Stimulated activated CD8-positive, alpha-beta memory T cell treated with anti-CD3 and anti-CD28 coated beads, Interleukin-7, amount 100 ng/mL, for 4 hours (primary cell): ENCODE measurements at places on chromosomes 12 and 14.

DNA sequence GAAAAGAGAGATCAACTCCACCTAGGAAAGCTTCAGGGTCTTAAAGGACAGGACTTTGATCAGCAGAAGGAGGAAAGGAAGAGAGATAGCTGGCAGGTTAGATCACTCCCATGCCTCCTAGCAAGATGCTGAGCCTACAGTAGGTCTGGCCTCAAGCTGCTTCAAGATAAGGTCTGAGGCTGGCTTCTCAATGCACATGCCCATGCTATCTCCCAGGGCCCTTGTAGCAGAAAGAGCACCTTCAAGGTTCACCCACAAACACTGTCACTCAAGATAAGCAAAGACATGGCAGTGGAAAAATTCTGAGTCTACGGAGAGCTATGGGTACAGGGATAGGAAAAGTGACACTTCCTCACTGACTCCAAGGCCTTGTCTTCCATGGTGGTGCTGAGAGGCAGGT lies 14.3 kb downstream of the REM2 start:
- no peak for DNase-seq

GRCh38 chr12:124402248-124403066 lies 107.6 kb downstream of the RFLNA start:
- no peak for DNase-seq

DNA sequence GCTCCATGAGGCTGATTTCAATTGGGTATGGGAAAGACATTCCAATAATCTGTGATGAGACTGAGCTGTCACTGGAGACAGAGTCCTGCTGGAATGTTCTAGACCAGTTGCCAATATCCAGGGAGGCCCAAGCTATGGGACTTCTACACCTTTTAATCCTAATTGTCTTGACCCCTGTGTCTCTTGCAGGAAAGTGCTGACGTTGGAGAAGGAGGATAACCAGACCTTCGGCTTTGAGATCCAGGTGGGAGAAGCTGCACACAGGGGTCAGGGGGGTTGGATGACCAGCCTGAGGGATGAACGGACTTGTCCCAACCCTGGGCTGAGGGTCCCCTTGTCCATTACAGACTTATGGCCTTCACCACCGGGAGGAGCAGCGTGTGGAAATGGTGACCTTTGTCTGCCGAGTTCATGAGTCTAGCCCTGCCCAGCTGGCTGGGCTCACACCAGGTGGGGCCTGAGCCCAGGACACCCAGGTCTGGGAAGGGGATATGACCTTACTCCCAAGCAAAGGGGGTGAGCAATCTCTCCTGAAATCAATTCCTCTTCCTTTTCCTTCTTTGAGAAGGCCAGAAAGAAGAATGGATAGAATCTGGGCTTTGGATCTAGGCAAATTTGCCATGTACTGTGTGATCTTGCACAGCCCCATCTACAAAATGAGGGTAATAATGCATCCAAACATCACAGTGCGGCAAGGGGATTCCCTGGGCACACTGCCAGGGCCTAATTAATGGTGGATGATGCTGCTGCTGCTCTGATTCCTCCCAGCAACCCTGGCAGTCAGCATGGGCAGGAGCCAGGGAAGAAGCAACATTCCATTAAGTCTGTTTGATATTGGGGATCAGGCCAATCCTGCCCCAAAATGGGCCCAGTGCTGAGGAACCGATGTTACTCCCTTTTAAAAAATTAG lies 4.2 kb downstream of the TAMALIN start:
- no peak for DNase-seq

GRCh38 chr12:132314516-132315233 lies 14.7 kb downstream of the GALNT9 start:
- DNase-seq: no peak

- no peak for DNase-seq
Observed at GRCh38 chr12:71727958-71728357, 26.7 kb upstream of the RAB21 start.

DNA sequence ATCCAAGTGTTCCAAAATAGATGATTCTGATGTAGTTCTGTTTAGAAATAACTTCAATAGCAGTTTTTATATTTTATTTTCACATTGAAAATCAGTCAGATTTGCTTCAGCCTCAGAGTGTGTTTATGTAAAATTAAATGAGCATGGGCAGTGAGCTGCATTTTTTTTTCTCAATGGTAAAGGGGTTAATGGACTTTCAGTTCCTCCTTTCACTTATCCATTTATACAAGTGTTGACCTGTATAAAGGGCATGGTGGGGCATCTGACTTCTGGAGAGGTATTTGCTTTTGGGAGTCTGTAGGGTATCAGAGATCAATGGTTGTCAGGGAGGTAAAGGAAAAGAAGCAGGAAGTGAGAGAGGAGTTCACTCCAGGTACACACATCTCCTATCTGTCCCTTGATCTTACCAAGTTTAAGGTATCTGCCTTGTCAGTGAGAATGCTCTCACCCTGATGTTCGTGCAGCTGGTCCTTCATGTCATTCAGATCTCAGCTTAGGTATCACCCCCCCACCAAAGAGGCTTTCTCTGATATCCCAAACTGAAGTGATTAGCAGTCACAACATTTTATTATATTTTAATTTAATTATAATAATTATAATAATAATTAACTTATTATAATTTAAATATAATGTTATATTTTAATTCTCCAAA lies 181.6 kb upstream of the LMNTD1 start:
- no peak for DNase-seq

- no peak for DNase-seq
Observed at GRCh38 chr14:76937181-76938091, 91.1 kb downstream of the IRF2BPL start.

GRCh38 chr12:26335651-26336050 lies 140.3 kb downstream of the SSPN start:
- no peak for DNase-seq

DNA sequence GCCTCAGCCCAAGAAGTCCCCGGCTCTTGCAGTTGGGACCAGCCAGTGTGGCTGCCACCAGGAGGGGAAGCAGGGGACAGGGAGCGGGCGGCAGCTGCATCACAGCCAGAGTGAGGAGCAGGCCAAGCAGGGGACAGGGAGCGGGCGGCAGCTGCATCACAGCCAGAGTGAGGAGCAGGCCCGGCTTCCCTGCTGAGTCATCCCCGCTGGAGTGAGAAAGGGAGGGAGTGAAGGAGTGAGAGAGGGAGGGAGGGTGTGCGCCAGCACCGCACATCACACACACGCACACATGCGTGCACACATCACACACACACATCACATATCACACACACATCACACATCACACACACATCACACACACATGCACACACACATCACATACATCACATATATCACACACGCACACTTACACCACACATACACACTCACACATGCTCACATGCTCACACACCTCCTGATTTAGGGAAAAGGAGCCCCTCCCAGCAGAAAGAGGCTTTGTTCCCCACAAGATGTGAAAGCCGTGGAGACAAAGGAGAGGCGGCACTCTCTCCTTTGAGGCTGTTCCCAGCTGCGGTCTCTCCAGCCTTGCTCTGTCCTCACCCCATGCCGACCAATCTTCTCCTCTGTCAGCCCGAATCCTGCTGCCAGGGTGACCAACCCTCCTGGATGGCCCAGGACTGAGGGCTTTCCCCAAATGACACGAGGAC lies 16.7 kb upstream of the ZDHHC22 start:
- no peak for DNase-seq

GRCh38 chr12:6171409-6172015 lies 28.7 kb upstream of the CD9 start:
- no peak for DNase-seq

GRCh38 chr14:60926002-60926401 lies 54.9 kb downstream of the TRMT5 start:
- no peak for DNase-seq

GRCh38 chr12:68305278-68305677 lies 26.9 kb downstream of the MDM1 start:
- DNase-seq: no peak

DNA sequence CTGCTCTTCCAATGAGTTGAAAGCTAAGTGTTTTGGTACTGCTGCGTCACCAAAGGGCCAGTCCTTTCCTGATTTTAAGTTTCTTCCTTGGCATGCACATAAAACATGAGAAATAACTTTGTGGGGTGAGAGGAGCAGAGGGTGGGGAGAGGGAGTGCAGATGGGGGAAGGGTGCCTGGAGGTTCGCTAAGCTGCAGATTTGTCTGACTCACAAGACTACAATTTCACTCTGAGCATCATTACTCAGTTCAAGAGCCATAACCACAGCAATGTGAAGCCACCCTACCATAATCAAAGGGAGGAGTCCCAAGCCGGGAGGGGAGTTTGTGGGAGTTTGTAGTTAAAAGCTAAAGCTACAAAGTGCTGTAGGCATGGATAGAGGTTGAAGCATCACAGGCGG lies 136.1 kb downstream of the ANO2 start:
- no peak for DNase-seq

DNA sequence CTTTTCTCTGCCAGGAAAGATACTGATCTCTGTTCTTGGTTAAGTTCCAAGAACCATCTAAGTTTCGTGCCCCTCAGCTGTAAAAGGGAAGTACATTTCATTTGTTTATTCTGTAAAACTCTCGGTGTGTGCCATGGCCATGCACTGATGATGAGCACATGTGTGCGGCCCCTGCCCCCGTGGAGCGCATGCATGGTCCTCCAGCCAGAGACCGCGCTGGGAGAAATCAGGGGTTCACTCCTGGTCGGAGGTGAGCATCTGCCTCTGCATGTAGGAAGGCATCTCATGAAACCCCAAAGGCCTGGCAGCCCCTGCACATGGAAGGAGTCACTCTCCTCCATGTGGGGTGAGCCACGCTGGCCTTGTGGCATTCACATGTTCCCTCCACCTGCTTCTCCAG lies 102.5 kb upstream of the RTL1 start:
- DNase-seq: no peak

- no peak for DNase-seq
Observed at GRCh38 chr12:130828895-130829294, 10.2 kb downstream of the STX2 start.

GRCh38 chr14:36755756-36756155 lies 94.1 kb downstream of the PAX9 start:
- no peak for DNase-seq

DNA sequence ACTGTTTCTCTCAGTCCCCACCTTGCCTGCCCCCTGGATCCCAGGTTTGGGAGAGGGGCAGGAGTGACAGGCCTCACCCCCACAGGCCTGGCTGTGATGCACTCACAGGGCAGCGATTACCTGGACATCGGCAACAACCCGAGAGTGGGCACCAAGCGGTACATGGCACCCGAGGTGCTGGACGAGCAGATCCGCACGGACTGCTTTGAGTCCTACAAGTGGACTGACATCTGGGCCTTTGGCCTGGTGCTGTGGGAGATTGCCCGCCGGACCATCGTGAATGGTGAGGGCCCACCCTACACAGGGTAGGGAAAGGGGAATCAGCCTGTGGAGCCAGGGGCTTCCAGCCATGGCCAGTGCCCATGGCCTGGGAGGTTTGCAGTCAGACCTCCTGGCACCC lies 8.6 kb downstream of the ACVRL1 start:
- DNase-seq: no peak

DNA sequence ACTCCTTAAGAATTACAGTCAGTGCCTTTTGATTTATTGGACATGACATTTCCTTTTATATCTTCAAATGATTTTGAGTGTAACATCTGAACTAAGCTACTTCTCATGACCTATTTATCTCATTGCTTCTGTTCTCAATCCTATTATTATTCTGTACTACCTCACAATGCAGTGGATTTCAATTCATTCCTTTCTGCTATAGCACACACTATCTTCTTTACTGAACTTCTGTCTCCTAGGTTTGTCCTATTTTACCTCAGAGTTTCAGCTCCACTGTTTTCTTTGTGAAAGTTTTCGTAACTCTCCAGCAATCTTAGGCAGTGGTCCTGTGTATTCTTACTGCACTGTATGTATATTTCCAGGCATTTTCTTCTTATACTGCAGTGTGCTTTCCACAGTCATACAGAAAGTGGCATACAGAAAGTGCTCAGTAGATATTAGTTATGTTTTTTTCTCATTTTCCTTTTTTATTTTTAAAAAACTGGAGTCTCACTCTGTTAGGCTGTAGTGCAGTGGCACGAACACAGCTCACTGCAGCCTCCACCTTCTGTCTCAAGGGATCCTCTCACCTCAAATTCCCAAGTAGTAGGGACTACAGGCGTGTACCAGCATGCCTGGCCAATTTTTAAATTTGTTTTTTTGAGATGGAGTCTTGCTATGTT lies 368.6 kb upstream of the RGS6 start:
- DNase-seq: no peak

DNA sequence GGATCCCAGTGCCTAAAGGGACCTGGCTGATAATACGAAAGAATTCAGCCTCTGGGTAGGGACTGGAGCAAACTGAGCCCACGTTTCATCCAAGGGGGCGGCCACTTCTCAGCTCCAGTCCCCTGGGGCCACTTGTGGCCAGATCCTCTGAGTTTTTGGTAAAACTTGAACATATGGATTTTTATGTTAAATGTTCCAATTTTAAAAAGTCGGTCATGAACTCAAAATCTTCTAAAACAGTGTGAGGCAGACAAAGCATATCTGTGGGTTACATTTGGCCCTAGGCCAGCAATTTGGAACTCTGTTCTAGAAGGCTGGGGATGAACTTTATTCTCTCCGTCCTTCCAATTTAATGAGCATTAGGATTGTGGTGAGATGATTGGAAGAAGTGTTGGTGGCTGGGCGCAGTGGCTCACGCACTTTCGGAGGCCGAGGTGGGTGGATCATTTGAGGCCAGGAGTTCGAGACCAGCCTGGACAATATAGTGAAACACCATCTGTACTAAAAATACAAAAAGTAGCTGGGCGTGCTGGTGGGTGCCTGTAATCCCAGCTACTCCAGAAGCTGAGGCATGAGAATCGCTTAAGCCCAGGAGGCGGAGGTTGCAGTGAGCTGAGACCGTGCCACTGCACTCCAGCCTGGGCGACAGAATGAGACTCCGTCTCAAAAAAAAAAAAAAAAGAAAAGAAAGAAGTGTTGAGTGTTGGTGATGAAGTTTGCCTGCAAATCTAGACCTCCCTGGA lies 3.0 kb upstream of the PPP1CC start:
- no peak for DNase-seq

- DNase-seq: no peak
Observed at GRCh38 chr12:56634242-56634836, 4.2 kb upstream of the BAZ2A start.

DNA sequence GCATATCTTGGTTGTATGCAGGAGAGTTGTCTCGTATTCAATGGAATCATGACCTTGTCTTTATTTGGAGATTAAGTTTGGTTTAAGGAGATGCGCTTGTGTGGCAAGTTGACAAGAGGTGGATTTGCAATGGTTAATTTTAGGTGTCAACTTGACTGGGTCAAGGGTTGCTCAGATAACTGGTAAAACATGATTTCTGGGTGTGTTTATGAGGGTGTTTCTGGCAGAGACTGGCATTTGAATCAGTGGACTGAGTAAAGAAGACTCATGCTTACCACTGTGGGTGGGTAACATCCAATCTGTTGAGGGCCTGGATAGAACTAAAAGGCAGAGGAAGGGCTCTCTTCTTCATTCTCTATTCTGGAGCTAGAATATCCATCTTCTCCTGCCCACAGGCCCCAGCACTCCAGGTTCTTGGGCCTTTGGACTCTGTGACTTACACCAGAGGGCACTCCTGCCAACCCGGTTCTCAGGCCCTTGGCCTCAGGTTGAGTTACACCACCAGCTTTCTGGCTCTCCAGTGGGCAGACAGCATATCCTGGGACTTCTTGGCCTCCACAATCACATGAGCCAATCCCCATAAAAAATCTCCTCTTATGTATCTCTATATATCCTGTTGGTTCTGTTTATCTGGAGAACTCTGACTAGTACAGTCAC lies 141.5 kb upstream of the ARID2 start:
- DNase-seq: no peak

- DNase-seq: no peak
Observed at GRCh38 chr14:56131004-56131864, 13.0 kb downstream of the PELI2 start.
